Activated naive CD8-positive, alpha-beta T cell treated with anti-CD3 and anti-CD28 coated beads, Interleukin-2, amount 10 ng/mL, durations not matched to agents 7 days and 5 days (primary cell): ENCODE measurements at places on chromosomes 4 and X. TPM values are rescaled to one million over a fixed set of nuclear protein-coding genes. Genes with fewer than 3 reads are reported as not detected.
A peak's percentile ranks its signal among the peaks of the same experiment; 100 is the strongest.

- no peak for DNase-seq
- no peaks in the 10 kb centered on the region for H3K4me1 ChIP-seq
- H3K36me3 ChIP-seq: no peaks in the 10 kb centered on the region
- no peak overlapping the region for H3K4me3 ChIP-seq
- no peak overlapping the region for H3K27ac ChIP-seq
Observed at GRCh38 chr4:165541851-165542459, 163.1 kb downstream of the CPE start.

Gene STAP1
- 27.8 TPM for total RNA-seq

Gene AVPR2
- not detected for total RNA-seq

DNA sequence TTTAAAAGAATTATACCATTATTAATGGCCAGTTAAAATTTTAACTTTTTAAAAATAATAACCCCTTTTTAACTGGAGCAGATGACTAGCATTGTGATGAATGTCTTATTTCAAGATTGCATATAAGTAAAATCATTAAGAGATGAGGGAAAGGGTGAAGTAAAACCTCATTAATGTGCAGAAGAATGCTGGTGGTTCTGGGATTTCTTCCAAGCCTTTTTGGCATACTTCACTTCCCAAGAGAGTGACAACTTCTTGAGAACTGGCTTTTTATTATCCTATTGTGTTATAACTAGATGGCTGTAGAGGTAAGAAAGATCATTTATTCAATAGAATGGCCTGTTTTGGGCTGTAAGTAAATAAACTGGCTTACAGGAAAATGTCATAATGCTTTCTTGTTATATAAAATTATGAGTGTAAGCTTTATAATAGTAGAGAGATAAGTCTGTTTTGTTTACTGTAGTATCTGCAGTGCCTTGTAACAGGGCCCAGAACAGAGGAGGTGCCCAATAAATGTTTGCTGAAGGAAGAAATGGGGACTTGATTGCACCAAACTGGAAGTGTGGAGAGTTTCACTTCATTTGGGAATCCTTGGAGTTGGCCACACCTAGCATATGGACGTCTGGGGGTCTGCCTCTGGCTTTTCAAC is 242.9 kb upstream of the PITX2 start:
- no peak overlapping the region for H3K27ac ChIP-seq
- no peaks in the 10 kb centered on the region for H3K36me3 ChIP-seq
- H3K27me3 ChIP-seq: no peaks in the 10 kb centered on the region
- no peak overlapping the region for H3K4me3 ChIP-seq
- DNase-seq: no peak

- no peak overlapping the region for H3K27ac ChIP-seq
- no peaks in the 10 kb centered on the region for H3K27me3 ChIP-seq
- DNase-seq: no peak
- peak overlapping the region; percentile 12 for H3K4me3 ChIP-seq
- peaks cover 12% of the 10 kb centered on the region for H3K4me1 ChIP-seq
- no peaks in the 10 kb centered on the region for H3K36me3 ChIP-seq
Observed at GRCh38 chr4:101009471-101009870, 337.9 kb downstream of the PPP3CA start.

Gene HSD17B11
- 42.8 TPM for total RNA-seq

Gene SORBS2
- total RNA-seq: not detected

Gene CNOT6L
- total RNA-seq: 164 TPM

Gene TMEM187
- total RNA-seq: 9.7 TPM

DNA sequence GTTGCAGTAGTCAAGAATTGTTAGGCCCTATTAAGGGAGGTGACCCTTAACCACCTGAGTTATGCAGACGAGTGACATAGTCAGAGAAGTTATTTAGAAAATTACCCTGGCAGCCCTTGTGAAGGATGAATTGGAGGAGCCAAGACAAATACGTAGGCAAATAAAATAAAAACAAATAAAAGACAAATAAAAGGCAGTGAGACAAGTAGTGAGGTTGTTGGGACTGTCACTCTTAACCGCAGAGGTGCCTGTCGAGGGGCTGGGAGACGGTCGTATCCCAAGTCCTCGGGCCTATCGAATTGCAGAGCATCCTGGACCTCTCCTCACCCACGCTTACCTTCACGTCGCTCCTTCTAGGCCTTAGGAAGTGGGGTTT is 58.0 kb upstream of the ZC4H2 start:
- H3K4me3 ChIP-seq: peak overlapping the region; percentile 94
- peak overlapping the region; percentile 90 for H3K27ac ChIP-seq
- H3K27me3 ChIP-seq: no peaks in the 10 kb centered on the region
- peaks cover 9% of the 10 kb centered on the region for H3K4me1 ChIP-seq
- no peak for DNase-seq
- no peaks in the 10 kb centered on the region for H3K36me3 ChIP-seq

DNA sequence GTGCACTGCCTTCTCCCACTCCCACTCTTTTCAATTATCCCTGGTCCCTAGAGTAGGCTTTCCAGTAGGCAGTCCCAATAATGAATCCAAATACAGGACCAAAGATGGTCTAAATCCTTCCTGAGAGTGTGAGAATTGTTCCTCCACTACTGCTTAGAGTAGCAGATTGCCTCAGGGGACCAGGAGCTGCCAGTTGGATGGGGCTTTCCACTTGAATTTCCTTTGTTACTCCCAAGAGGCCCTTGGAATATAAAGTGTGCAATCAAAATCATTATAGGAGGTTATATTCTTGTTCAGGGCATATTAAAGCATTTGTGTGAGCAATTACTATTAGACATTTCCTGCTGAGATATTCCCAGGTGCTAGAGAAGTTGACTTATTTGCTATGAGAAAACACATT is 156.6 kb upstream of the TLL1 start:
- no peaks in the 10 kb centered on the region for H3K4me1 ChIP-seq
- no peak overlapping the region for H3K27ac ChIP-seq
- H3K4me3 ChIP-seq: no peak overlapping the region
- no peak for DNase-seq

DNA sequence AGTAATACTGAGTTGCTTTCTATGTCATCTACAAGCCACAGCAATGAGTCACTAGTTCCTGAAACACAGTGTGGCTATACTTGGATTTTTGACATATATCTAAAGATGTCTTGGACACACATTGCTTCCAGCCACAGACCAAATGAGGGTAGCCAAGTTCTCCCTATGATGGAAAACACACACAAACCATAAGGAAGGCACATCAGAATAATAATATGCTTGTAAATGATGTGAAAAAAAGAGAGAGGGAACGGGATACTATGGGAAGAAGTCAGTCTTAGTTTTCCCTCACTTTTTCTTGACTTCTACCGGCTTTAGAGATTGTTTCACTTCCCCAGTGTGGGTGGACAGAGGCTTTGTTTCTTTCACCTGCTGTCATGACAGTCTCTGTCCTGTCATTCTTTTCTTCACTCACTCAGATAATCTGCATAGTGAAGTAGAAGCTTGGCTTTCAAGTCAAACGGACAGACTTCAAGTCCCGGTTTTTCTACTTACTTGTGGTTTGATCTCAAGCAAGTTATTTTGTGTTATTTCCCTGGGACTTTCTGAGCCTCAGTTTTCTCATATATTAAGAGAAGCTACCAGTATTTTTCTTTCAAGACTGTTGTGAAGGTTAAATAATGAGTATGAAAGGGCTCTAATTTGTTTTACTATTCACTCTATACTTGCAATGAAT is 34.7 kb downstream of the P2RY10 start:
- peak overlapping the region; percentile 60 for H3K27ac ChIP-seq
- H3K27me3 ChIP-seq: no peaks in the 10 kb centered on the region
- no peak for DNase-seq
- H3K4me3 ChIP-seq: peak overlapping the region; percentile 65
- H3K4me1 ChIP-seq: peaks cover 6% of the 10 kb centered on the region

Gene LRP2BP
- total RNA-seq: 0.71 TPM

Gene NKX6-1
- not detected for total RNA-seq

DNA sequence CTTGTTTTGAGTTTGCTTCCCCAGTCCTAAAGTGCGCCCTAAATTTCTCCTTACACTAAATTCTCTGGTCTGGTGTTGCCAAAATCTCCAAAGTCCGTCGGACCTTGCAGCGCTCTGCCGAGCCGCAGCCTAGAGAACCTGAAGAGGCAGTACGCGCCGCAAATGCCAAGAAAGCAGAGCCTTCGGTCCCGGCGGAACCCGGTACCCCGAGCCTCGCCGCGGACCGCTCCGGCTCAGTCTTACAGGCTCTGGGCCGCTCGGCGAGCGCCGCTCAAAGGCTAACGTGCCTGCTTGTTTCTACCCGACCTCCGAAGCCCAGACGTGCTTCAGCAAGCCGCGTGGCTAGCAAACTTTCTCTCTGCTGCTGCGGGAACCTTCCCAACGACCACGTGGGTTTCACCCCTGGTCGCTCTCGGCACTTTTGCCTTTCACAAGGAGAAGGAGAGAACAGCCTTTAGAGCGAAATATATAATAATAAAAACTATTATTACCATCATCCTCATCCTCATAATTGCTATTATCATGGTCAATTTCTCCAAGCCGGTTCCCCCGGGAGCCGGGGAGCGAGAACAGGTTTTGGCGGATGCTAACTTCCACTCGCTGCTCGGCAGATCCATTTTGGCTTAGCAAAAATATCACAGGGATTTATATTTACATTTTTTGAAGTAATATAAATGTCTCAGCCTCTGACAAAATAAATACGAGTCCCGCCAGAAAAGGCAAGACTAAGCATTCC is 2.2 kb upstream of the HTR2C start:
- H3K4me1 ChIP-seq: no peaks in the 10 kb centered on the region
- H3K4me3 ChIP-seq: no peak overlapping the region
- DNase-seq: no peak

- H3K27ac ChIP-seq: no peak overlapping the region
- H3K27me3 ChIP-seq: no peaks in the 10 kb centered on the region
- no peak for DNase-seq
- peaks cover 30% of the 10 kb centered on the region for H3K4me1 ChIP-seq
Observed at GRCh38 chr4:102322736-102323135, 22.5 kb downstream of the SLC39A8 start.

DNA sequence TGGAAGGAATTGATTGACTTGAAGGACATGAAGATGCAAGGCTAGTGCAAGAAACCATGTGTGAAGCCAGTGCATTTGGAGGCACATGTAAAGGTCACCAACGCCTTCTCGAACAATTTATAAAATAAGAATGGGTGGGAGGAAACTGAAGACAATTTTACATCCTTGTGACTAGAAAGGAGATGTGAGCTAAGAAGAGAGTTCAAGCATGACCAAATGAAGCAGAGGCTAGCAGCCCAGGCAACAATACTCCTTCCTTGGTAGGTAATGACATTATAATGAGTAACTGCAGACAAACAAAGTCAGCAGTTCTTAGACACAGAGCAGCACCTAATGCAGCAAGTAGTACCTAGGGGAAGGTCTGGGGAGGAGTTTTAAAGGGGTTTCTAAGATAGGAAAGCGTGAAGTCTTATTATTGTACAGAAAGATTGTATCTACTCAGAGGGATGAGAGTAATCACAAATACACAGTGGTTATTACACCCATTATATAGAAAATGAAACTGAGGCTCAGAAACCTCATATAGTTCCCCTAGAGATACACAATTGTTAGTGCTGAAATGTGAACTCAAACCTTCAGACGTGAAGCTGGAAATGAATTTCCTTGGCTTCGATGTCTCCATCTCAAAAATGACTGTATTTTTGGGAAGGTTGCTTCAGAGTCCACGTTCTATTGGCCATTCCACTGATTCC is 56.1 kb downstream of the ATXN3L start:
- no peak overlapping the region for H3K27ac ChIP-seq
- no peaks in the 10 kb centered on the region for H3K36me3 ChIP-seq
- peaks cover 3% of the 10 kb centered on the region for H3K4me1 ChIP-seq
- no peak for DNase-seq
- H3K4me3 ChIP-seq: no peak overlapping the region

GRCh38 chr4:20575486-20575885 is 124.8 kb upstream of the PACRGL start:
- H3K27me3 ChIP-seq: no peaks in the 10 kb centered on the region
- no peaks in the 10 kb centered on the region for H3K4me1 ChIP-seq
- no peak overlapping the region for H3K27ac ChIP-seq
- H3K36me3 ChIP-seq: no peaks in the 10 kb centered on the region
- DNase-seq: no peak

DNA sequence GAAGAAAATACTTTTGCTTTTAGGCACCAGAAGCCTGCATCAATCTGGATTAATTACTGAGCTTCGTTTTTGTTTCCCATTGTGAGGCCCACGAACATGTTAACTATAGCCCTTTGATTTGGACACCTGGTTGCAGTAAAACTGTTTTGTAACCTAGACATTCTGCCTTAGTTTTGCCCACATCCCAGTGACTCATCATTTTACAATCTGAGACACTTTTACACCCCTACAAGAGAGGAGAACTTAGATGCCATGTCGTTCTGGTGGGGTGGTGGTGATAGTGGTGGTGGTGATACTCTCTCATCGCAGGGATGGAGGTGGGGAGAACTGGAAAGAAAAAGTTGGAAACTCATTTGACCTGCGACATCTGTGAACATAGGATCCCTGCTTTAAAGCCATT is 1257.2 kb downstream of the ADGRL3 start:
- no peak overlapping the region for H3K27ac ChIP-seq
- H3K27me3 ChIP-seq: no peaks in the 10 kb centered on the region
- H3K4me1 ChIP-seq: no peaks in the 10 kb centered on the region
- DNase-seq: no peak
- H3K36me3 ChIP-seq: no peaks in the 10 kb centered on the region

- H3K4me1 ChIP-seq: no peaks in the 10 kb centered on the region
- no peak overlapping the region for H3K27ac ChIP-seq
- H3K4me3 ChIP-seq: no peak overlapping the region
- DNase-seq: no peak
- H3K27me3 ChIP-seq: peaks cover 12% of the 10 kb centered on the region
- no peaks in the 10 kb centered on the region for H3K36me3 ChIP-seq
Observed at GRCh38 chrX:9865804-9866472, 79.7 kb downstream of the SHROOM2 start.

Gene MAGEA6
- total RNA-seq: not detected

Gene STBD1
- 0.68 TPM for total RNA-seq

Gene RIPPLY1
- not detected for total RNA-seq

DNA sequence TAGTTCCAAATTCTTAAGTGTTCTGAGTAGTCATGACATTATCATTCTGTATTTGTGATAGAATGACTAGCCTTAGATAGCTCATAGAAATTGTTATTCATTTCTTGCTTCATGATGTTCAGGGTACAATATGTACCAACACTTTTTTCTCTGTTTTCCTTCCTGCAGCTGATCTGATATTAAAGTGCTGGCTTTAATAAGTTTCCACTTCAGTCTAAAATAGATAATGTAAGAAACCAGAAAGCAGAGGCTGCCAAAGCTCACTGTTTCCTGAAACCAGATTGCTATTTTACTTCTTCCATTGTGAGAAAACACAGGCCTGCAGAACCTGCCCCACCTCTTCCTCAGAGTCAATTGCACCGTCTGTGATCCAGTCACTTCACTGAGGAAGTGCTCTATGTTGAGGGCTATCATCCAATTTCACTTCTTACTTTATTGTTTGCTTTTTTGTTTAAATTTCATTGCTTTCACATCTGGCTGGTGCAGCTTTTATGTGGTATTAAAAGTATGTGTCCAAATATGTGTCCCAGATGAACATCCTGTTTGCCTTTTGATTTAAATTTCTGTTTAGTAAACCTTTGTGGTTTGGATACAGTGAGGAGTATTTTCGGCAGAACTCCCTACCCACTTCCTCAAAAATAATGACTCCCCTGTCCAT is 652.1 kb downstream of the ANKRD50 start:
- H3K27me3 ChIP-seq: peaks cover 4% of the 10 kb centered on the region
- no peak overlapping the region for H3K4me3 ChIP-seq
- H3K36me3 ChIP-seq: no peaks in the 10 kb centered on the region
- no peaks in the 10 kb centered on the region for H3K4me1 ChIP-seq
- no peak for DNase-seq

GRCh38 chr4:87835197-87835596 is 2.4 kb downstream of the MEPE start:
- no peak overlapping the region for H3K4me3 ChIP-seq
- no peak for DNase-seq
- peaks cover 11% of the 10 kb centered on the region for H3K27me3 ChIP-seq
- no peaks in the 10 kb centered on the region for H3K4me1 ChIP-seq
- H3K27ac ChIP-seq: no peak overlapping the region
- no peaks in the 10 kb centered on the region for H3K36me3 ChIP-seq
